ENCODE measurements at places on chromosomes 4 and X.

- H3K27ac ChIP-seq: no peak overlapping the region
- H3K4me3 ChIP-seq: no peak overlapping the region
- H3K27me3 ChIP-seq: no peaks in the 10 kb centered on the region
- DNase-seq: no peak
Measured at GRCh38 chr4:179678093-179678814, 2236.0 kb upstream of the AGA start.

GRCh38 chr4:3771164-3771809 lies 5.1 kb downstream of the ADRA2C start:
- H3K36me3 ChIP-seq: no peaks in the 10 kb centered on the region
- H3K4me3 ChIP-seq: no peak overlapping the region
- peaks cover 15% of the 10 kb centered on the region for H3K4me1 ChIP-seq
- peaks cover 4% of the 10 kb centered on the region for H3K27me3 ChIP-seq
- DNase-seq: no peak

DNA sequence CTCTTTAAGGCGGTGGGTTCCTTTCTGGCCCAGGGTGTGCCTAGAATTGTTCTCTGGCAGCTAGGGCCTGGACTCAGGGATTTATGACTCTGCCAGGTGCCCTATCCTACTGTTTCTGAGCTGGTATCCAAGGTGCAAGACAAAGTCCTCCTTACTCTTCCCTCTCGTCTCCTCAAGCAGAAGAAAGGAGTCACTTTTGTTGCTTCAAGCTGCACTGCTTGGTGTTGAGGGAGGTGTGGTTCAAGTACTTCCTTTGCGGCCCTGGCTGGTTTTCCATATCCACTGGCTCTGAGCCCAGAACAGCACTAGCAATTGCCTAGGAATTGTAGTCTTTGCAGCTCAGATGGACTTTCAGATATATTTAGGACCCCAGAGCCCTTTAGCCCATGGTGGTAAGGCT lies 39.3 kb downstream of the RTL3 start:
- H3K4me3 ChIP-seq: no peak overlapping the region
- DNase-seq: no peak
- H3K27ac ChIP-seq: no peak overlapping the region

- no peaks in the 10 kb centered on the region for H3K36me3 ChIP-seq
- H3K4me3 ChIP-seq: no peak overlapping the region
- H3K27ac ChIP-seq: no peak overlapping the region
- H3K4me1 ChIP-seq: no peaks in the 10 kb centered on the region
Measured at GRCh38 chr4:105520819-105521790, 31.3 kb upstream of the ARHGEF38 start.

GRCh38 chr4:89539797-89540711 lies 232.5 kb upstream of the GPRIN3 start:
- no peak overlapping the region for H3K27ac ChIP-seq
- H3K36me3 ChIP-seq: no peaks in the 10 kb centered on the region
- no peak for DNase-seq
- H3K4me1 ChIP-seq: no peaks in the 10 kb centered on the region

GRCh38 chr4:165384598-165384997 lies 5.8 kb downstream of the CPE start:
- no peaks in the 10 kb centered on the region for H3K36me3 ChIP-seq
- no peak for DNase-seq
- H3K4me1 ChIP-seq: no peaks in the 10 kb centered on the region
- no peak overlapping the region for H3K4me3 ChIP-seq
- H3K27ac ChIP-seq: no peak overlapping the region

- no peak for DNase-seq
- H3K4me3 ChIP-seq: no peak overlapping the region
- H3K27me3 ChIP-seq: no peaks in the 10 kb centered on the region
- H3K36me3 ChIP-seq: no peaks in the 10 kb centered on the region
- no peaks in the 10 kb centered on the region for H3K4me1 ChIP-seq
- no peak overlapping the region for H3K27ac ChIP-seq
Measured at GRCh38 chr4:18917689-18918088, 896.1 kb upstream of the LCORL start.

DNA sequence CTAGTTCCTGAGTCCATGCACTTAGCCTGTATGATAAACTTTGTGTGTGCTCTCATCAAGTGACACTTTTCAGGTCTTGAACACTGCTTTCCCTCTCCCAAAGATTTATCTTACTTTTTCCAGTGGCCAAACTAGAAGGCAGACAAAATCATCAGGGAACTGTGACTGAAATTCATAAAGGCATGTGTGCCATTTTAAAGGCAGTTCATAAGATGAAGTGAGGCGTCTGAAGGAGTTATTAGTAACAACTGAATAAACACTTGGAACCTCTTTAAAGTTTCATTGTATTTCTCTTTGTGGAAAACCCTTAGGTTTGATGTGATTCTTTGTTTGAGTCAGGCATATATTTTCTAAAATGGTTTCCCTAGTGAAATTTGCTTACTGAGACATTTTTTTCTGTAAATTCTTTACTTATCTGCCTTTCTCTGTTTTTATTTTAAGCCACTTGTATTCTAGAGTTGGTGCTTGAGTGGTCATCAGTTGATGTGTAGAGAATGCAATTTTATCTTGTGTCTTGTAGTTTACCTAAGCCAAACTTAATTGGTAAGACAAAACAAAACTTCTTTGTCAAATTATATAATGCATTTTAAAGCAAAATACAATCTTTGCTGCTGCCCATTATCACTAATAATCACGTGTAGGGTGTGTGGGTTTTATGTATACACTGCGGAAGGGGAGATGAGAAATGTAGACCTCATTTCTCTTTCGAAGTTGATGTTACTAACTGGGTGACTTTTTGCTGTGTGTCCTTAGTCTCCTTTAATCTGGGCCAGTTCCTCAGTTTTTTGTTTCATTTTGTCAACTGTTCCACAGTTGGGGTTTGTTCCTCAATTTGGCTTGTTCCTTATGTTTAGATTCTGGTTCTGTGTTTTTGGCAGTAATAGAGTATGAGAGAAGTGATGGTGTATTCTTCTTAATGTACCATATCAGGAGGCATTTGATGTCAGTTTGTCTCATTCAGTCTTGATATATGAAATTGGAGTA lies 56.8 kb downstream of the RBPJ start:
- no peak overlapping the region for H3K27ac ChIP-seq
- no peak overlapping the region for H3K4me3 ChIP-seq
- DNase-seq: no peak
- H3K4me1 ChIP-seq: peaks cover 4% of the 10 kb centered on the region
- no peaks in the 10 kb centered on the region for H3K36me3 ChIP-seq

GRCh38 chr4:18593297-18594002 lies 571.9 kb upstream of the LCORL start:
- no peaks in the 10 kb centered on the region for H3K4me1 ChIP-seq
- no peak for DNase-seq
- no peak overlapping the region for H3K27ac ChIP-seq
- no peaks in the 10 kb centered on the region for H3K36me3 ChIP-seq
- peaks cover 5% of the 10 kb centered on the region for H3K27me3 ChIP-seq

- no peak for DNase-seq
- H3K4me3 ChIP-seq: no peak overlapping the region
- no peaks in the 10 kb centered on the region for H3K27me3 ChIP-seq
- H3K27ac ChIP-seq: no peak overlapping the region
- no peaks in the 10 kb centered on the region for H3K4me1 ChIP-seq
Measured at GRCh38 chr4:76532805-76533204, 97.8 kb downstream of the SHROOM3 start.

DNA sequence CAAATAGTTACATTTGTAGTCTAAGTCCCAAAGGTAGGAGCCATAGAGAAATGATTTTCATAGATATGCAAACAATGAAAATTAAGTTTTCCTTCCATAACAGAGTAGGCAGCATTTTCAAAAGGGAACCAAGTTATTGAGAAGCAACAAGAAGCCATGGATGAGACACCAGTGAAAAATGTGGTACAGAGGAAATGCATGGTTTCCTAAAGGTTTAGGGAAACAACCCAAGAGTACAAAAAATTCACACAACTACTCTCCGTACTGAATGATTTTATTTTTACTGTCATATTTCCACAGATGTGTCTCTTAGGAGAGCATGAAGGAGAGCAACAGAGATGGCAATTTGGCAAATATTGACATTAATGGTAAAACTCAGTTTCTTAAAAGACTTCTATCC lies 1408.9 kb upstream of the PCDH7 start:
- H3K4me3 ChIP-seq: no peak overlapping the region
- H3K4me1 ChIP-seq: no peaks in the 10 kb centered on the region
- H3K27me3 ChIP-seq: no peaks in the 10 kb centered on the region
- no peaks in the 10 kb centered on the region for H3K36me3 ChIP-seq
- no peak overlapping the region for H3K27ac ChIP-seq

DNA sequence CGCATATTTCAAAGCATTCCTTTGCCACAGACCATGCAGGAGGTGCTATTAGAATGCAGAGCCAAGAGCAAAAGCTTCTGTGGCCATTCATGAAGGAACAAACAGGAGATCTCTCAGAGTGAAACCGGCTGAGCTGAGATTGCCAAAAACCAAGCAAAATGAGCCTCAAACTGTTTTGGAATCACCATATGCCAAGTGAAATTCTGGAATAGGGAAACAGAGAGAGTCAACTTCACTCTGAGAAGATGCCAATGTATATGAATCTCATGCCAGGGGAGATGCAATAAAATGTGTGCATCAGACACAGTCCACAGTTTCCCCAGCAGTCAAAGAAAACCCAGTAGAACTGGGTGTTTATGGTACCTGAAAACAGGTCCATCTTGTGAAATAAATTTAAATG lies 42.3 kb downstream of the SRPX start:
- H3K27ac ChIP-seq: no peak overlapping the region
- H3K36me3 ChIP-seq: no peaks in the 10 kb centered on the region
- H3K27me3 ChIP-seq: peaks cover 3% of the 10 kb centered on the region
- H3K4me3 ChIP-seq: no peak overlapping the region

DNA sequence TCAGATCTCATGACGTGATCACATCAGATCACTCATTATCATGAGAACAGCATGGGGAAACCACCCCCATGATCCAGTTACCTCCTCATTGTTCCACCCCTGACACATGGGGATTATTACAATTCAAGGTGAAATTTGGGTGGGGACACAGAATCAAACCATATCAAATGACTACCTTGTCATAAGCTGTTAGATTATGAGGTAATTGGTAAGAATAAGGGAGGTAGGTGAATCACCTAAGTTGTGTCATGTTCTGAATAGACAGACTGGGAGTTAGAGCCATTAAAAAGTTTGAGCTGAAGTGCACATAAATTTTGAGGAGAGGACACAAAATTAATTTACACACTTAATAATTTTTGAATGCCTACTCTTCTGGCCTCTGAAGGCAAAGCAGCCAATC lies 24.7 kb downstream of the SLC9B1 start:
- H3K4me1 ChIP-seq: no peaks in the 10 kb centered on the region
- no peaks in the 10 kb centered on the region for H3K27me3 ChIP-seq
- H3K4me3 ChIP-seq: no peak overlapping the region

- peaks cover 9% of the 10 kb centered on the region for H3K4me1 ChIP-seq
- no peak within 1 kb of the TSS for H3K27ac ChIP-seq
- H3K4me3 ChIP-seq: no peak within 1 kb of the TSS
- no peaks in the 10 kb centered on the region for H3K27me3 ChIP-seq
Measured at GRCh38 chr4:77605210-77605902, at the start of gene CXCL13. CXCL13 (plus strand) TSS chr4:77605820; CDS start chr4:77605866, 46 bp downstream.

DNA sequence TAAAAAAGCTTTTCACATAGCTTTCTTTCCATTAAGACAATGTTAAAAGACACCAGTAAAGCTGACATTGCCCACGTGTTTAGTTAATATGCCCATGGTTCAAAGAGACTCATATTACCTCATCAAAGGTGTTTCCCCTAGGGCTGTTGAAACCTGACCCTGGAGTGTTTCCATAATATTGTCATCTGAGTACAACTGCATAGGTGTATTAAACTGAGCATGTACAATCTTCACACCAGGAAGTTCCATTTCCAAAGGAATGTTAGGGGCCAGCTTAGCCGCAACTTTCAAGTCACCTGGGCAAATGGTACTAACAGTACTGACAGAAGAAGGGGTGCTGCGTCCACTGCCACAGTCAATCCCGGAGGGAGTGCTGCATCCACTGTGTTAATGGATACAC lies 27.1 kb downstream of the PDLIM3 start:
- no peak for DNase-seq
- H3K36me3 ChIP-seq: no peaks in the 10 kb centered on the region
- no peaks in the 10 kb centered on the region for H3K4me1 ChIP-seq
- H3K27me3 ChIP-seq: no peaks in the 10 kb centered on the region
- peak overlapping the region; percentile 23 for H3K27ac ChIP-seq

GRCh38 chr4:41000356-41000755 lies 214.0 kb downstream of the APBB2 start:
- H3K27ac ChIP-seq: no peak overlapping the region
- H3K4me3 ChIP-seq: no peak overlapping the region
- no peaks in the 10 kb centered on the region for H3K36me3 ChIP-seq
- peaks cover 2% of the 10 kb centered on the region for H3K4me1 ChIP-seq

GRCh38 chr4:36494016-36494415 lies 212.6 kb downstream of the DTHD1 start:
- H3K36me3 ChIP-seq: no peaks in the 10 kb centered on the region
- H3K4me3 ChIP-seq: no peak overlapping the region
- no peaks in the 10 kb centered on the region for H3K27me3 ChIP-seq
- no peak for DNase-seq
- no peaks in the 10 kb centered on the region for H3K4me1 ChIP-seq

- no peak overlapping the region for H3K27ac ChIP-seq
- H3K4me3 ChIP-seq: no peak overlapping the region
- no peaks in the 10 kb centered on the region for H3K27me3 ChIP-seq
- no peak for DNase-seq
Measured at GRCh38 chrX:31237189-31237588, 165.3 kb upstream of the FTHL17 start.

- H3K4me1 ChIP-seq: no peaks in the 10 kb centered on the region
- no peaks in the 10 kb centered on the region for H3K27me3 ChIP-seq
- H3K36me3 ChIP-seq: no peaks in the 10 kb centered on the region
- peak within 1 kb of the TSS; percentile 42 for H3K4me3 ChIP-seq
Measured at GRCh38 chrX:154750301-154751202, at the start of gene GAB3. GAB3 (minus strand) TSS chrX:154751077; CDS start chrX:154751025, 52 bp downstream.

GRCh38 chrX:128929271-128930057 lies 593.8 kb downstream of the SMARCA1 start:
- H3K27ac ChIP-seq: no peak overlapping the region
- H3K4me1 ChIP-seq: no peaks in the 10 kb centered on the region
- H3K27me3 ChIP-seq: no peaks in the 10 kb centered on the region

DNA sequence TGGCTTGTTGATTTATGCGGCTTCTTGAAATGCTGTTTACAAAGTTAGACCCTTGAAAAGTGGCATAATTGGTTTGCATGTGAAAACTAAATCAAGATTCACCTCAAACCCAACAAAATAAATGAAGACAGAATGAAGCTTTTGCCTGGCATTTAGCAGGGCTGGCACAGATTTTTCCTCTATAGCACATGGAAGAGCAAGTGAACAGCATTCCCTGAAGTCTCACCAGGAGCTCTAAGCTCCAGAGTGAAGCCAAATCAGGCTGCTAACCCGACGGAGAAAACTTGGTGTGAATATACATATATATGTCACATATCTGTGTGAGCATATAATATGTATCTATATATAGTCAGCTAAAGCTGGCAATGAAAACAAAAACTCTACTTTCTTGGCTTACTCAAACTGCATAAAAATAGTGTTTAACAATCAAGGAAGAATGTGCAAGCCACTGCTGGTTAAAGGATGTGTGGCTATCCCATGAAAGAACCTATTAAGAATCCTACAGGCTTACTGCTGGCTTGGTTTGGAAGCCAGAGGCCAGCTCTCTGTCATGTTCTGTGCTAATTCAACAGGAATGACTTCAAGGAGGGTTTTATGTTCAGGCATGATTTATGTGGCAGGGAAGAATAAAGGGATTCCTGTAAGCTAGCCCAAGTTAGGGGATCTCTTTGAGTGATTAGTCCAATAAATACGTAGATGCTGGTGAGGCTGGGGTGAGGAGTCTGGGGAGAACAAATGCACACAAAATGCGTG lies 69.9 kb downstream of the MFAP3L start:
- no peak overlapping the region for H3K27ac ChIP-seq
- H3K4me3 ChIP-seq: no peak overlapping the region
- no peaks in the 10 kb centered on the region for H3K36me3 ChIP-seq
- no peaks in the 10 kb centered on the region for H3K27me3 ChIP-seq
- DNase-seq: no peak

GRCh38 chr4:85720735-85721134 lies 245.8 kb downstream of the ARHGAP24 start:
- H3K4me1 ChIP-seq: no peaks in the 10 kb centered on the region
- DNase-seq: no peak
- H3K27ac ChIP-seq: no peak overlapping the region
- H3K27me3 ChIP-seq: no peaks in the 10 kb centered on the region

All from esophagus squamous epithelium (tissue), 5 donors.